NCI-H187 (cell line): ENCODE measurements at places on chromosomes 5 and 9.

DNA sequence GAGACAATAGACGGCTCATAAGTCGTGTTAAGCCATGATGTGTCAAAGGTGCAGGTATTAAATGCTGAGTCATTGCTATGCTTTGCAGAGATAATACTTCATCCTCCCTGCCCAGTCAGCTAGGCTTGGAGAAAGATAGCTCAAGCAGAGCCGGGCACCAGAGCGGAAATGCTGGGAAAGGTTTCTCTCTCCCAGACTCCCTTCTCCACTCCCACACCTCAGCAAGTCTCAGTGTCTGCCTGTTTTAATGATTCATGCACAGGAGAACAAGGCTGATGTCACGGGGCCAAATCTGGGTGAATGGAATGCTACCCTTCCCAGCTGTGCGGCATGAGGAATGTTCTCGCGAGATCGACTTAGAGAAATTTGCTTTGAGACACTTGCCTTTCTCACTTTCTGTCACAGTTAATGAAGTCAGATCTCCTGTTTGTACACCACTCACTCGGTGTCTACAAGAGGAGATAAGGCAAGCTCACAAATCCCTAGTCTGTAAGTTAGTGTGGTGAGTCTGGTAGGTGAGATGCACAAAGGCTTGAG lies 204.4 kb downstream of the EFNA5 start:
- DNase-seq = no peak

GRCh38 chr5:10493884-10494283 lies 52.2 kb downstream of the ROPN1L start:
- no peak for DNase-seq

DNA sequence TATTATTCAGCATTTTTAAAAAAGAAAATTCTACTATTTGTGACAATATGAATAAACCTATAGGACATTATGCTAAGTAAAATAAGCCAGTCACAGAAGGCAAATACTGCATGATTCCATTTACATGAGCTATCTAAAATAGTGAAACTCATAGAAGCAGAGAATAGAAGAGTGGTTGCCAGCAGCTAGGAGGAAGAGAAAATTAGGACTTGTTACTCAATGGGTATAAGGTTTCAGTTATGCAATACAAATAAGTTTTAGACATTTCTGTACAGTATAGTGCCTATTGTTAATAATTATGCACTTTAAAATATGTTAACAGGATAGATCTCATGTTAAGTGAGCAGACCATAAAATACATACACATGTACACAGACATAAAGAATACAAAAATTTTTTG lies 73.8 kb upstream of the SPINK5 start:
- no peak for DNase-seq

DNA sequence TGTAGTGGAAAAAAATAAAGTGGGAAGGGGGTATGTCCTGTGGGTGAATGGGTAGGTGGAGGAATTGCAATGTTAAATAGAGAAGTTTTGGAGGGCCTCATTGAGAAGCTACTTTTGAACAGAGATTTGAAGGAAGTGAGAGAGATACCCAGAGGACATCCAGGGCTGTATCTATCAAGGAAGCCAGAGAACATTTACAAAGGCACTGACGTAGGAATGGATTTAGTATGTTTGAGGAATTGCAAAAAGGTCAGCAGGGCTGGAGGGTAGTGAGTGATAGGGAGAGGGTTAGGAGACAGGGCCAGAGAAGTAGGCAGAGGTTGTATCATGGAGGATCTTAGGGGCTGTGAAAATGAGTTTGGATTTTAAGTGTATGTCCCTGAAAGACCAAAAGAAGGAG lies 13.9 kb downstream of the PTTG1 start:
- DNase-seq = no peak

GRCh38 chr5:149628221-149628620 lies 46.9 kb downstream of the ARHGEF37 start:
- DNase-seq = no peak

GRCh38 chr5:95086927-95087815 lies 197.7 kb downstream of the MCTP1 start:
- DNase-seq = no peak
